Activated CD4-positive, CD25-positive, alpha-beta regulatory T cell (primary cell): ENCODE measurements at places on chromosomes 3 and 15.

GRCh38 chr3:108588601-108589000 lies 637 bp downstream of the CIP2A start:
- no peak for DNase-seq

GRCh38 chr3:101862416-101863165 lies 13.3 kb downstream of the NFKBIZ start:
- DNase-seq: no peak

- no peak for DNase-seq
Observed at GRCh38 chr15:86164232-86164898, 84.7 kb downstream of the AGBL1 start.

GRCh38 chr3:182438398-182438797 lies 354.9 kb upstream of the ATP11B start:
- DNase-seq: no peak

DNA sequence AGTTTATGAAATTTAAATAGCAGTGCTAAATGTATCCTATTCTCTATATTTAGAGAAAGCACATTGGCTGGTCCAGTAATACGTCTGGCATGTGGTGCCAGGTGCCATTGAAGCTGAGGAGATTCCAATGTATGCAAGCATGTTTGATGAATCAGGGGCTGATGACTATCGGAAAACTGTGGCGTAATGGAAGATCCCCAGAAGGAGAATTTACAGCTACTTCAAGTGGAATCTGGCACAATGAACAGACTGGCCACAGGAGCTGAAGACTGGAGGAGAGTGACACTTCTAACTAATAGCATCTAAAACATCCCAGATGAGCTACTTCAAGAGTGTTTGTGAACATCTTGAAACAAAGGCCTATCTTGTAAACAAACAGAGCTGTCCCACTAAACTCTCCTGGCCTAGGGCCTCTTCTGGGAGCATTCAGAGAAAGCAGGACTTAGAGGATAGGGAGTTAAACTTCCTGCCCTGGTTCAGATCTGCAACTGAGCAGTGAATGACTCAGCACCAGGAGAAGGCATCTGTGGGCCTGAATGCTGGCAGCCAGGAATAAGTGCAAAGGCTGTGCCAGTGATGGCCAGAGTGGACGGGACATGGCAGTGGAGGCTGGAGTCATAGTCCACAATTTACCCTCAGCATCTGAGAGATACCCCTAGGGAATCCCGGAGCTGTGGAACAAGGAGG lies 15.2 kb upstream of the ACTC1 start:
- DNase-seq: no peak

- no peak for DNase-seq
Observed at GRCh38 chr15:80710635-80711554, 15.8 kb downstream of the ABHD17C start.

- no peak for DNase-seq
Observed at GRCh38 chr15:55937040-55937439, 56.4 kb downstream of the NEDD4 start.

- no peak for DNase-seq
Observed at GRCh38 chr15:85361323-85361722, 19.1 kb upstream of the AKAP13 start.

DNA sequence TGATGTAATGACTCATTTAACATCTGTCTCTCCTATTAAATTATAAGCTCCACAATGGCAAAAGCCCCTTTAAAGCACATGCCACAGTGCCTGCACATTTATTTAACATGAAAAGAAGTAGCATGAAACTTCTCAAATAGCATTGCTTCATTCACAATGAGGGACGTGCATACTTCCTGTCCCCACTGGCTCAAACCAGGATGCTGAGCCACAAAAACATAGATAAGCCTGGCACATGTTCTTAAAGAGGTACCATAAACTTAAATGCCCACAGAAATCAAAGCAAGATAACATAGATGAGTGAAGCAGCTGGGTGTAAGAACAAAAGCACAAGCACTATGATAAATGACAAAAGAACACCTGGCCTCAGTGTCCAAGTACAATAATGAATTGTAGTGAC lies 3.8 kb downstream of the TP53BP1 start:
- DNase-seq: no peak

DNA sequence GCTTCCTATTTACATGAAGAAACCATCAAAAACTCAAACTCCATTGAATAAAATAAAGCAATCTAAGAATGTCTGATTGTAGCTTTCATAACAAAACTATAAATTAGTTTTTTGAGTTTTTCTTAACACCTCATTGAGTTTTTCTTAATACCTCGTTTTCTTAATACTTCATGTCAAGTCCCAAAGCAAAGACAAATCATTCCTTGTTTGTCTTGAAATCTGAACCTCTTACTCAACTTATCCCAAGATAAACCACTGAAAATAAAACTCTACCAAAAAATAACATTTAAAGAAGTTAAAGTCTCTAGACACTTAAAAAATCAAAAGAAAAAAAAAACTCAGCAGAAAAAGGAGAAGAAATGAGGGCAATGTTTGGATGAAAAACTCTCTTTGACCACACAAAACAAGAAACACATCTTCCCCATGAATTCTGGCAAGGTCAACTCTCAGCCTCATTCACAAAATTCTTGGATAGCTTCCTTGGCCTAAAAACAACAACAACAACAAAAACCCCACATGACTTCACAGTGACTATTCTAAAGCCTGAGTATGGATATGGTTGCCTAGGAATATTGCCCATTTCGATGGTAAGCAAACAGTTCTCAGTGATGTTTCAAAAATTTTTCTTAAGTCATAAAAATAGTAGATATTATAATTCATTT lies 38.2 kb downstream of the TMCC1 start:
- no peak for DNase-seq

DNA sequence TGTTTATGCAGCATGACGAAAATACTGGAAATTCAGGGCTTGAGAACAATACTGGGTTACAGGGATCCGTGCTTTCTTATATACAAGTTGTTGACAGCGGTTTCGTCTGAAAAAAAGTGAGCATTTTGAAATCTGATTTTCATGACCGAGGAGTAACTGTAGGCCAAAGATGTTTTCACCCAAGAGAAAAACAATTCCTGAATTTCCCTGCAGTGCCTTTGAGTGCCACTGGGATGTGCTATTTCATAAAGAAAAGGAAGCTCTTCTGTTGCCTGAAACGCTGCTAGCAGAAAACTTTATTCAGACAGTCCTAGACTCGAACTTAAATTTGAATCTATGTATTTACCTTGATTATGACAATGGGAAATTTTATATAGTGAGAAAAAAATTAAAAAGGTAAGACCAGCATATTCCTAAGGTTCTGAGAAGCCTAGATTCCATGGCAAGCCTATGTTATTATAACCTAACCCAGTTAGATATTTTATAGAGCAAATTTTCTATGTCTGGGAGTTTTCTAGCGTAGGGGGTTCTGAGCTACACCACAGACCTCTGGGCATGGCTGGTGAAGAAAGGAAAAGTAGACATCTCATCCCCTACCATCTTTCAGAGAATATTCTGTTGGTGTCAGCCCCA lies 30.2 kb downstream of the KCNAB1 start:
- DNase-seq: no peak

GRCh38 chr3:29940759-29941323 lies 660.0 kb downstream of the RBMS3 start:
- no peak for DNase-seq

DNA sequence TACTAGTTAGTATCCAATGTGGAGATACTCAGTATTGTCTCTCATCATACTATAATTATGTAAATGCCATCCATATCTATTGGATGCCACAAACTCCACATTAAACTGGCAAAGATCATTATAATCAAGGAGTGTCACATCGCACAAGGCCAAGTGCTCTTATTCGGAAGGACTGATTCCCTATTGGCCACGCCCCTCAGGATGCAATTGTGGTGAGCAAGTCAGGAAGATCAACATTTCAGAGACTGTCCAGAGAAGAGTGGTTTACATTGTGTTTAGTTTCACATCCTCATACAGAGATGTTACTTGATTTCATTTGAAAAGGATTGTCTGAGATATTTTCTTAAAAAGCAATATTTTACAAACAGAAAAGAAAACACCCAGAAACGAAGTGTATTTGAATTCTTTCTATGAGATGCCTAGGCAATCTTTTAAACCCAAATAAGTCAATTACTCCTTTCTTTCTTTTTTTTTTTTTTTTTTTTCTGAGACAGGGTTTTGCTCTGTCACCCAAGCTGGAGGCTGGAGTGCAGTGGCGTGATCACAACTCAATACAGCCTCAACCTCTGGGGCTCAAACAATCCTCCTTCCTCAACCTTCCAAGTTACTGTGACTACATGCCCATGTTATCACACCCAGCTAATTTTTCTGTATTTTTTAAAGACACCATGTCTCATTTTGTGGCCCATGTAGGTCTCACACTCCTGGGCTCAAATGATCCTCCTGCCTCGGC lies 369.1 kb downstream of the RBMS3 start:
- no peak for DNase-seq

GRCh38 chr3:179929091-179929529 lies 107.6 kb downstream of the PEX5L start:
- DNase-seq: peak; percentile 1

GRCh38 chr3:153166206-153166605 lies 4.2 kb downstream of the RAP2B start:
- DNase-seq: no peak

DNA sequence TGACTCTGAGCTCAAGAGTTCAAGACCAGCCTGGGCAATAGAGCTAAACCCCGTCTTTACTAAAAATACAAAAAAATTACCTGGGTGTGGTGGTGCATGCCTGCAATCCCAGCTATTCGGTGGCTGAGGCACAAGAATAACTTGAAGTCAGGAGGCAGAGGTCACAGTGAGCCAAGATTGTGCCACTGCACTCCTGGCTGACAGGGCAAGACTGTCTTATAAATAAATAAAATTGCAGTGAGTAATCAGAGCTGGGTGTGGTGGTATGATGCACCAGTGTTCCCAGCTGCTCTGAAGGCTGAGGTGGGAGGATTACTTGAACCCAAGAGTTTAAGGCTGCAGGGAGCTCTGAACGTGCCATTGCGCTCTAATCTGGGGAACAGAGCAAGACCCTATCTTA lies 55.9 kb upstream of the GCNT3 start:
- no peak for DNase-seq

- no peak for DNase-seq
Observed at GRCh38 chr3:193827871-193828270, 234.9 kb downstream of the OPA1 start.

DNA sequence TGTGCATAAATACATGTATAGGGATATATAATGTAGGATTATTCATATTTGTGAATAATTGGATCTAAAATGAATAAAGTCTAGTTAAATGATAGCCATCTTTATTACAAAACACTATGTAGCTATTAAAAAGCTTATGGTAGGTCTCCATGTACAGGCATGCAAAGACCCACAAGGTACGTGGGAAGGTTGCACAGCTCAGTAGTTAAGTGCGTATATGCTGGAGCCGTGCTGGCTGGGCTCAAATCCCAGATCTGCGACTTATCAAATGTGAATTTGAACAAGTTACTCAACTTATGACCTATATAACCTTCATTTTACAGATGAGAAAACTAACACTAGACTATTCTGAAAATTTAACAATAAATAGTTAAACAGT lies 100.6 kb downstream of the MYH15 start:
- no peak for DNase-seq

DNA sequence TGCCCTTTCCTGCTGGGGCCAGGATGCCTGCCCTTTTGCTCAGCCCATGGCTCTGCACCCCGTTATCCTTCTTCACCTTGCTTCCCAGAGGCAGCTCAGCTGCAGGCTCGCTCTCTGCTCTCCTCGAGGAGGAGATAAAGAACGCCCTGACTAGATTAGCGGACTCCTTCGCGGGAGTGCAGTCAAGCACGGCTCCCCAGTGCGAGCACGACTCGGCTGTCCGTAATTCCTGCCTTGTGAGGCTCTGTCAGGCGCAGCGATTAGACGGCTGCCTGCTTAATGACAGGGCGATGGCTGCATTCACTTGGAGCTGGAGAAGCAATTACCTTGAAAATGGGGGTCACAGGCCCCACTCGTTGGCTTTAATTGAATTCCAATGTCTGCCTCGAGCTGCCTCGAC lies 25.9 kb downstream of the TLE3 start:
- DNase-seq: no peak

DNA sequence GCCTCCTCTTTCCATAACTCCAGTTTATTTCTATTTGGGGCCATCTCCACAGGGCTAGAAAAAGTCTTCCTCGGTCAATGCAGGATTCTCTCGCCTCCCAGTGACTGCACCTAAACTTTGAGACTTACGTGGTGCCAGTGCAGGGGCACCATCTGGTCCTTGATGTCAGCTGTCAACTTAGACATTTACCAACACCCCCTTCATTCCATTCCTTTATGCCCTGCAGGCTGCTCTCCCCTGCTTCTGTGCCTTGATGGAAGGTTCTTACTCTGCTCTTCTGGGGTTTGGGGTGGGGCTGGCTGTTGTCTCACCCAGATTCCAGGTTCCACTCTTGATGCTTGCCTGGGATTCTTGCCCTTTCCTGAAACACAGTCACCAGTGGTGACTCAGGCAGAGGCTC lies 101.8 kb downstream of the ST8SIA2 start:
- no peak for DNase-seq

- no peak for DNase-seq
Observed at GRCh38 chr3:135762188-135762856, 203.2 kb upstream of the PPP2R3A start.

DNA sequence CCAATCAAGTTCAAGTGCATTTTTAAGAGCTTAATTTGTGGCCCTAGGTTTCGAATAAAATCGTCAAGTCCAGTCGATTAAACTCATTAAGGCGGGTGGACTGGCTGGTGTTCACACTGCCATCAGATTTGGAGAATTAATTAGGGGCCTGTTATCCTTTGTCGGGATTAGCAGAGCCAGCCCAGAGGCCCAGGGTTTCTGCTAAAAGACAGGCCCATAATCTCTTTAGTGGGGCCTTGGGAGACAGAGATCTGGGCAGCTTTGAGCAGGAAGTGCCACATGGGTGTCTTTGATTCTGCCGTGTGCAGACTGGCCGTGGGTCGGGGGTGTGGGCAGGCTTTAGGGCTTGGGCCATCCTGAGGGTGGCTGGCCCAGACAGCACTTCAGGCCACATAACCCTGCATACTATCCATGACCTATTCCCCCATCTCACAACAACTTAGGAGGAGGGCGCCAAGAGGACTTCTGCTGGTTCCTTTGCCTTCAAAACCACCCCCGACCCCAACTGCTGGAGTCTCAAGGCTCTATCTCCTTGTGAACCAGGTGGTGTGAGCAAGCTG lies 94.7 kb downstream of the PLXNA1 start:
- no peak for DNase-seq

- DNase-seq: no peak
Observed at GRCh38 chr3:14285548-14285925, 106.9 kb downstream of the LSM3 start.

GRCh38 chr15:63191895-63192618 lies 2.7 kb downstream of the RAB8B start:
- DNase-seq: peak; percentile 24

- DNase-seq: no peak
Observed at GRCh38 chr15:25403771-25404170, 35.1 kb downstream of the UBE3A start.

DNA sequence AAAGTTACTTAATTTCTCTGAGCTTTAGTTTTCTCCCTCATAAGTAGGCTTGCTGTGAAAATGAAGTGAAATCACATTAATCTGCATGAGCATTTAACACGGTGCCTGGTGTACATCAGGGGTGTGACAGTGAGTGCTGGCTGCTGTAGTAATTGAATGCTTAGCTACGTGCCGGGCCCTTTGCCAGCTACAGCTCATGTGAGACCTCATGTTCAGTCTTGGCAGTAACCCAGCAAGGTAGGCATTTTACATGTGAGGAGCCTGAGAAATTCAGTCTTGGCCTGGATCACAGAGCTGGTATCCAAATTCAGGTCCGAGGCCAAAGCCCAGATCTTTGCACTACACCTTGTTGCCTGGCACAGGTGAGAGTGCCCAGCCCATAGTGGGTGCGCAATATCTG lies 9.1 kb downstream of the GHRL start:
- DNase-seq: no peak
